ENCODE measurements at places on chromosomes 7 and 10.

DNA sequence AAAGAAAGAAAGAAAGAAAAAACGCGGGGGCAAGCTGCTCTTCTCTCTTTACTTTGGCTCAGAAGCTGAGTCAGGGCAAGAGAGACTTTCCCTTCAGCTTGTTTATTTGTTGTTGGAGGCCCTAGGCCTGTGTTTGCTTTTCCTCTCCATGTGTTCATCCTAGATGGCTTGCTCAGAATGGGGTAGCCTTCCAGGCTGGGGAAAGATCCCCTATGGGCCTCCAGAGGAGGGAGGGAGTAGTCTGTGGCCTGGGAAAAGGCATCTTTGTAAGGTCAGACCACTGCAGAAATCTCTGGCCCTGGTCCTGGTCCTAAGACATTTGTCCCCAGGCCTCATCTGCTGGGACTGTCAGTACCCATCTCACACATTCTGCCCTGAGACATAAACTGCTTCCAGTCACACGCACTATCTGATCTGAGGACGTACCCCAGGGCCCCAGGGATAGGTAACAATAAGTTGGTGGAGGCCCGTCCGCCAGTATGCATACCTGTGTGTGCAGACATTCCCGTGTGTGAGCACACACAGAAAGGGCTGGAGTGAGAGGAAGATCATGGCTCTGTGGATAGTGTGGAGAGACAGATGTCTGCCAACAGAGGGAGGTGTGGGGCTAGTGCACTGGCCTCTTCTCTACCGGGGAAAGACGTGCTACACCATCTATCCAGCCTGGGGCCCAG lies 4.9 kb upstream of the SCD start:
- DNase-seq = peak; percentile 68

DNA sequence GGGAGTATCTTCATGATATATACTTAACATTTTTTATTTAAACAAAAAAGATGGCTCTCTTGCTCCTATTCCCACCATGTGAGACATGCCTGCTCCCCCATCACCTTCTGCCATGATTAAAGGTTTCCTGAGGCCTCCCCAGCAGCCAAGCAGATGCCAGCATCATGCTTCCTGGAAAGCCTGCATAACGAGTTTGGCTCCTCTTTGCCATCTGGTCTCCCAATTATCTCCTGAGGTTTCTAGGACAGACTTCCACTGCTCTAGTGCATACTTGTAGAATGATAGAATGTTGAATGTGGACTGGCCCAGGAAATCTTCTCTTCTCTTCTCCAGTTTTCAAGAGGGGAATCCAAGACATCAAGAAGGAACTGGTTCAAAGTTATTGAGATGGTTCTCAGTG lies 45.9 kb upstream of the ELAPOR2 start:
- DNase-seq = no peak

- no peak for DNase-seq
Observed at GRCh38 chr10:61423178-61423577, 30.0 kb downstream of the TMEM26 start.

DNA sequence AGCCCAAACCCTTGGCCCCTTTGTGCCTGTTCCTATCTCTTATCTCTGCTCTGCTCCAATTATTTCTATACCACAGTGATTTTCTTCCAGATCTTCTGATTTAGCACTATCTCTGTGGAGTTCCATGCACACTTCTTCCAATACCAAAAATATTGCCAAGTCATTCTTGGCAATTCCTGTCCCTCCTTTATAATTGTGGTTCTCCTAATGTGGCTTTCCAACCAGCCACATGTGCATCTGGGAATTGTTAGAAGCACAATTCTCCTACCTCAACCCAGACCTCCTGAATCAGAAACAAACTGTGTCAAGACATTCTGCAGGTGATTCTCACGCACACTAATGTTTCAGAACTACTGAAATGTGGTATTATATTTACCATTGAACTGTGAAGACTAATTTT lies 447.8 kb upstream of the IGFBP3 start:
- no peak for DNase-seq

- no peak for DNase-seq
Observed at GRCh38 chr7:88040694-88041093, 106.6 kb downstream of the ADAM22 start.

DNA sequence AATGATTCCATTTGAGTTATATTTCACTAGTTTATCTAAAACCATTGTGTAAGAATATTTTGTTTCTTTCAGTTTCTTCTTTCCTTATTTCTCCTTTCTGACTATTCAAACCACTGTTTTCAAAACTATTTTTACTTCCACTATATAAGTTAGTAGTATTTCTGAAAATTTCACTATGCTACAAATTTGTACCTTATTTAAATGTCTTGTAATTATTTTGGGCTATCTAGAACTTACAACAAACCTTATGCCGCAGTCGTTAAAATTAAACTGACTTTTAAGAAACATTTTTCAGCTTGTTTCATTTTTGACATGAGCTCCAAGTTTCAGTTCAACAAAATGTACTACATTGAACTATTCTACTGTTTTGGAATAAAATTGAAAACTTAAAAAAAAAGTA lies 1.8 kb downstream of the TFEC start:
- DNase-seq = no peak

GRCh38 chr10:67819768-67820204 lies 18.2 kb downstream of the DNAJC12 start:
- DNase-seq = no peak

DNA sequence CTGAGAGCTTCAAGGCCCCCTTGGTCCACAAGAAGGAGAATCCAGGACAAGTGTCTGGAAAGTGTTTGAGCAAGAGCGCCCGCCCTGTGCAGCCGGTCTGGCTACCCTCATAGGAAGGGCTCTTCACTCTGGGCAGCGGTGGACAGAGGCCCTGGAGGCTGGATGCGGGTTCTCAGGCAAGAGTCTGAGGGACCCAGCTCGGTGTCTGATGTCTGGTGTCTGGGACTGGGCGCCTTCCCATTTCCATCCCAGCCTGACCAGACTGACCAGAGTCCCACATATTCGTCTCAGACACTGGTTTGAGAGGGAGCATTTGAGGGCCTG lies 59.8 kb downstream of the HK1 start:
- no peak for DNase-seq

GRCh38 chr7:151566897-151567320 lies 47.2 kb upstream of the RHEB start:
- DNase-seq = no peak

- no peak for DNase-seq
Observed at GRCh38 chr10:117662751-117663540, 120.4 kb downstream of the EMX2 start.
